ENCODE measurements at places on chromosomes 4 and X. TPM values are rescaled to one million over a fixed set of nuclear protein-coding genes. Genes with fewer than 3 reads are reported as not detected.

ADH1C gene
- 2.6 TPM for total RNA-seq

ZXDA gene
- total RNA-seq, result 5.7 TPM

- no peak for DNase-seq
Observed at GRCh38 chr4:169315530-169316343, 45.0 kb upstream of the SH3RF1 start.

GRCh38 chrX:40177489-40177888, 79.7 kb upstream of the BCOR start:
- no peak for DNase-seq

- no peak for DNase-seq
Observed at GRCh38 chrX:78378476-78379115, 51.2 kb upstream of the CYSLTR1 start.

- DNase-seq, result no peak
Observed at GRCh38 chr4:73844806-73845205, 8.3 kb upstream of the PF4V1 start.

DNA sequence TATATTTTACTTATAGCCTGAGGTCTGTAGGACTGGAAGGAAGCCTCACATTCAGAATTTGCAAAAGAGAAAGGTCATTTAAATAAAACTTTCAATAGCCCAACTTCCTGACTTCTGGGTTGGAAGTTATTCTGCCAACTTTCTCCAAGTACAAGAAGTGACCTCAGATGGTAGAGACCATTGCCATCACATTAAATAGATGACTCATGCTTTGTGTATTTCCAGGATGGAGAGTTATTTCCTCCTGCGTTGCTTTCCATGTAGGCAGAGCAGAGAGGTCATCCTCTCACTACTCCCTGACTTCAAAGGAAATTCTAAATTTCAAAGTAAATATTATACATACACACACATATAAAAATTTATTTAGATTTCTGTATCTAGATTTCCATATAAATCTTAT, 73.0 kb upstream of the NR3C2 start:
- no peak for DNase-seq

GRCh38 chr4:86035688-86036087, 324.2 kb downstream of the MAPK10 start:
- no peak for DNase-seq
